ENCODE measurements at places on chromosomes 16 and 17.

DNA sequence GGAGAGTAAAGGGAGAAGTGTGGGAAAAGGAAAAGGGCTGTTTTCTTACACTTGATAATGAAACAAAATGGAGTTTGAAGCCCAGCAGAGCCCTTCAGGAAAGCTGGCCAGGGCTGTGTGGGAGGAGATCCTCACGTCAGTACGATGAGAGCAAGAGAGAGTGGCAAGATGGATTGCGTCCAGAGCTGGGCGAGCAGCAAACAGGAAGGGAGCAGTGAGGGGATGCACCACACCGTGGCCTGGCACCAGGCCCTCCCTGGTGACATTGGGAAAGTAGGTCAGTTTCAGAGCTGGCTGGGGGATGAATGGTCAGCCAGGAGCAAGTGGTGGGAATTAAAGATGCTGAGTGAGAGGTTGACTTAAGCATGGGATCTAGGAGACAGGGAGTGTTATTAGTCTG lies 273.6 kb downstream of the GRIN2A start:
- no peak for DNase-seq

GRCh38 chr17:64455993-64456885 lies 7.3 kb downstream of the MILR1 start:
- no peak for DNase-seq

DNA sequence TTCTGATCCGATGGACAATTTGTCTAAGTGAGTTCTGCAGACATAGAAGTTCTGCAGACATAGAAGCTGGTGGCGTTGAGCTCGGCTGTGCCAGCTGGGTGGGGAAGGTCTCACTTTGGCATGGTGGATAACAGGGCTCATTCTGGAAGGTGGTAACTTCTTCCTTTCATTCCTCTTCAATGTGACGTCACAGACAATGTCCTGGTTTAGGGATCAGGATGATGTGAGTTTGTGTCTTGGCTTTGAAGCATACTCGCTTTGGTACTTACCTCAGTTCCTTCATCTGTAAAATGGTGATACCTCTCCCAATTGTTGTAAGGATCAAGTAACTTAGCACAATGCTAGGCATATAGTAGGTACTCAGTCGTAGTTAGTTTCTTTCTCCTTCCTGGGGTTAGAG lies 408.8 kb upstream of the ASIC2 start:
- DNase-seq: no peak

- DNase-seq: no peak
Measured at GRCh38 chr17:9865586-9865985, 39.5 kb downstream of the RCVRN start.

GRCh38 chr17:77801545-77802332 lies 156.8 kb upstream of the TNRC6C start:
- no peak for DNase-seq

DNA sequence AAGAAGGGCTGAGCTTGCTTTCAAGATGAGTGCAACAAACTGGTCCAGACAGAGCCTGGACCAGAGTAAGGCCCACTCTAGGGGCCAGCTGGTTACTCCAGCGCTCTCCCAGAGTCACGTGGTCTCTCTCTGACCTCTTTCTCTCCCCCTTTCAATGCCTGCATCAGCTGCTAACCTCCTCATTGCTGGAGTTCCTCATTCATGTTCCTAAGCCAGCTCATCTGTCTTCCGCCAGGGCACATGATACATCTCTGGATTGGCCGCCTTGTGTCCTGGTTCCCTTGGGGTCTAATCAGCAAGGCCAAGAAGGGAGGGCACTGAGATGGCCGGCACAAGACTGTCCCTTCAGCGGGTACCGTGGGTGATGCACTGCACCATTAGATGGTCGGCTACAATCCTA lies 26.9 kb upstream of the ZFP90 start:
- DNase-seq: no peak

GRCh38 chr17:72107100-72107499 lies 13.7 kb upstream of the SOX9 start:
- no peak for DNase-seq

GRCh38 chr16:59604354-59604753 lies 870.2 kb upstream of the GOT2 start:
- DNase-seq: no peak

DNA sequence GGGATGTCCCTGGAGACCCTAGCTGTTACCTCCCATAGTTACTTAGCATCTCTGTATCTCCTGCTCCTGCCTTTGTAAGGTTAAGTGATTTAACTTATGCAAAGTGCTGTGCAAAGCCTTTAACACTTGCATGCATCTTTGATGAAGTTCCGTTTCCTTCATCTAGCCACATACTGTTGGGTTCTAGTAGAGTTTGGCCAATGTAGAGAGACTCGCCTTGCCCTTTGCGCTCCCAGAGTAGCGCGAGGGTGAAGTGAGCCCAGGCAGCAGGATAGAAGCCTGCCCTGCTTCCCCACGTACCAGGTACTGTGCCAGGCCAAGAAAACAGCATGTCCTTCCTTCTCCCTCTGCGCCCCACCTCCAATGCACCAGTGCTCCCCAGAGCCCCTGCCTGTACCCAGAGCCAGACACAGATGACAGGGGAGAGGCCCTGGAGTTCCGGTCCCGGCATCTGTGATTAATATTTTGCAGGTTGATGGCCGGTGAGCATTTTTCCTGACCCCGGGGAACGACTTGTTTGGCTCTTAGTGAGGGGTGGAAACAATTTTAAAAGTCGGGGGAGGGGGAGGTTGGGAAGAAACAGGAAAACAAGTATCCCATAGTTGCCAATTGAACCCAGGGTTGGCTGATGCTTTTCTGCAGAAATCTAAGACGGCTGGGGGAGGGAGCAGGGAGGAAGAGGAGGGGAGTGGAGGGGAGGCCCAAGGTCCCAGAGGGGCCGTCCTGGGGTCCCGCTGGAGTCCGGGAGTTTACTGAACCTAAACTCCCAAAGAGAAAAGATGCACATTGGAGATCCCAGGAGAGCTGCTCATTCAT lies 13.1 kb upstream of the CDC42EP4 start:
- no peak for DNase-seq

DNA sequence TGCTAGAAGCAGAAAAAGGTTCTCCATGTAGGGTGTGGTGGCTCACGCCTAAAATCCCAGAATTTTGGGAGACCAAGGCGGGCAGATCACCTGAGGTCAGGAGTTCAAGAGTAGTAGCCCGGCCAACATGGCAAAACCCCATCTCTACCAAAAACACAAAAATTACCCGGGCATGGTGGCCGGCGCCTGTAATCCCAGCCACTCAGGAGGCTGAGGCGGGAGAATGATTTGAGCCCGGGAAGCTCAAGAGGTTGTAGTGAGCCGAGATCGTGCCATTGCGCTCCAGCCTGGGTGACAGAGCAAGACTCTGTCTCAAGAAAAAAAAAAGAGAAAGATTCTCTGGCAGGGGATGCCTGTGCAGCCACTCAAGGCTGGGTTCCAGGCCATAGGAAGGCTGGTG lies 54.2 kb downstream of the PITPNM3 start:
- no peak for DNase-seq

GRCh38 chr16:48106446-48106845 lies 49.3 kb downstream of the ABCC12 start:
- DNase-seq: no peak

DNA sequence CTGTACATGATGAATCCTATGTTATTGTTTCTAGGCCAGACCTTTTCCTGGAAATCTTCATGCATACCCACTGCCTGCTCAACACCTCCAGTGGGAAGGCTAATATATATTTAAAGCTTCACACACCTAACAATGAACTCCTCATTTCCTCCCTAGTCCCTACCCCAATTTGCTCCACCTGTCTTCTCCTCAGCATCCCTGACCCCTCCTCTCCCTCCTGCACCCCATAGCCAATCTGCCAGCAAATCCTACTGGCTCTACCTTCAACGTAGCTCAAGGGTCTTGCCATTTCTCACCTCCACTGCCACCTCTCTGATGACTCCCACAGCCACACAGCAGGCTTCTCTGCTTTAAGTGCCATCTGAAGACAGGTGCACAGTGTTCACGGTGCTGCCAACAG lies 215.6 kb upstream of the WSB1 start:
- DNase-seq: no peak

GRCh38 chr16:80940069-80940856 lies 66.4 kb downstream of the CMC2 start:
- DNase-seq: no peak

DNA sequence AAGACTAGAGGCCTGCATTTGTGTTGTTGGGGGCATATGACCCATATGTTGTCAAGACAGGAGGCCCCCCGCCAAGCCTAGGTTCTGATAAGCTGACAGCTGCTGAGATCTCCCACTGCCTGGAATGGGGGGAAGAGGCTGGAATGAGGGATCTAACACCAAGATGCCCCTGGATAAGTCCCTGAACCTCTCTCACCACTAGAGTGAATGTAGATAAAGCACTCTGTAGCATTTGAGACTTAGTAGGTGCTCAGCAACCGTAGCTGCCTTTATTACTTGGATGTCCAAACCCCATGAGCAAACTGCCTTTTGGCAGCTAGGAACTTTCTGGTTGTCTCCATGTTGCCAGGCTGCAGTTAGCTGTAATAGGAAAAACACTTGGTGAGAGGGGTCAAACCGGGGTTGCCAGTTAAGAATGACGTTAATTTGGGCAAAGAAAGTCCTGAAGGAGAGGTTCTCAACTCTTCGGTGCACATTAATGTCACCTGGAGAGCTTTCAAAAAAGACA lies 4.4 kb upstream of the RASL10B start:
- DNase-seq: no peak

DNA sequence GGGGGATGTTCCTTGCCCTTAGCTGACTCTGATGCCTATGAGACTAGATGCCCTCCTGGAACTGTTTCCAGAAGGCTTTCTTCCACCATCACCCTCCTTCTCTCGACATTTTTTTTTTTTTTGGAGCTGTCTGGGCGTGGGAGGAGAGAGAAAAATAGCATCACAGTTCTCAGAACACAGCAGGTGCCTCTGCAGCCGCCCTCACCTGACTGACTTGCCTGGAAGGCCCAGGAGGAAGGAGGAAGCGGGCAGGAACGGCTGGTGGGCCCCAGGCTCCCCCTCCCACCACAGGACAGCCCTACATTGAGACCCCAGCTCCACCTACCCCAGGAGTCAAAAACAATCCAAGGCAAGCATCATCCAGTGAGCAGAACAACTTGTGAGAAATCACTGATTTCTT lies 20.3 kb upstream of the CACNG5 start:
- no peak for DNase-seq

DNA sequence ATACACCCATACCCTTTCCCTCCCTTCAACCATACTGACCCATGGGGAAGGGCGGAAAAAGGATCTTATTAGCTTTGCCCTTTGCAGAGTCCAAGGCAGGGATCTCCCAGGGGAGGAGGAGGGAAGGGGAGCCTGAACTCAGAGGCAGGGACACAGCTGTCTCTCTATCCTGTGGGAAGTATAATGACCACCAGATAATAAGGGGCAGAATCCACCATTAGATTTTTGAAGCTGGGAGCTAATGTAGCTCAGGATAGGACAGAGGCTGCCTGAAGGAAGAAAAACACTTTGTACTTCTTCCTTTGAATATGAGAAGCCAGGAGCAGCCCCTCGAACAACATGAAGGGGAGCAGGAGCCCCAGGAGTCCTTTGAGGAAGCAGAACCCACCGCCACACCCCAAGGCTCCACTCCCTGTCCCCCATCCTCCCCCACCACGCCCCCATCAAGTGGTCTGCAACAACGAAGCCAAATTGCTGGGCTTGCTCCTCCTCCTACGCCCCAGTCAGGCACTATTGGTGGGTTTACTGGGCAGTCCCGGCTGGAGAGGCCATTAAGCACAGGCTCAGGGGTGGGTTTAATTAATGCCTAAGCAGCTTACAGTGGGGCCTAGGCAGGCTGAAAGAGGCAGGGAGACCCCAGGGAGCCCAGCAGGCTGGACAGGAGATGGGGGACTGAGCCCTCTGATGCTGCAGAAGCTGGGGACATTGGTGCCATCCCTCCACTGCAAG lies 5.3 kb downstream of the MPP2 start:
- DNase-seq: no peak

DNA sequence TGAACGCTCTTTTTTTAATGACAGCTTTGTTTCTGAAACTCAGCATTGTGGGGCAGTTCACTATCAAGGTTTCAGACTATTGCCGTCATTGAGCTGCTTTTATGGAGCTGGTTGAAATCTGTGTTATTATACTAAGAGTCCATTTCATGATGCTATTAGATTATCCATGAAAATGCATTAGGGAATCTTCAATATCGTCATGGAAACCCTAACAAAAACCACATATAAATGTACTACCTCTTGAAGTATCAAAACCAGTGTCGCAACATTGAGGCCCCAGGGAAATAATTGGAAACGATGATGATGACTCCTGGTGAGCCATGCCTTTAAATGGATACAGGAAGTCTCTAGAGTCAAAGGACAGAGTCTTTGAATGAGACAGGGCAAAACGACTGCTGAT lies 231.6 kb upstream of the CPHXL start:
- no peak for DNase-seq

GRCh38 chr17:61221597-61222471 lies 177.8 kb upstream of the TBX2 start:
- DNase-seq: no peak

- DNase-seq: no peak
Measured at GRCh38 chr17:70499067-70499786, 329.9 kb downstream of the KCNJ2 start.

GRCh38 chr16:27795992-27796614 lies 246.2 kb downstream of the KATNIP start:
- no peak for DNase-seq

DNA sequence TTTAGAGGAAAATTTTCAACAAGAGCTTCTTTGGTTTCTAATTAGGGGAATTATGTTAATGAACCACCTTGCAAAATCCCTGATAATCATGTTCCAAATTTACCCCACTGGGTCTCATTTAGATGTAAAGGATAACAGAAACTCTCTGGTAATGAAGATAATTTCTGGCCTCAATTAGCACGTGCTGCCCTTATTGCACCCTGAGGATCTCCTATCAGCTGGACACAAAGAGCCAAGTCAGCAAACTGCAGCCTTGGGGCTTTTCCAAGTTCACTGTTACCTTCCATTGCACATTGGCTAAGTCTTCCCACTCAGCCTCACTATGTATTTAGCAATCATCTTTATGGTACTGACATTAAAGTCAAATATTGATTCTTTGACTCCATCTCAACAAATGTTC lies 78.1 kb downstream of the GP2 start:
- no peak for DNase-seq

DNA sequence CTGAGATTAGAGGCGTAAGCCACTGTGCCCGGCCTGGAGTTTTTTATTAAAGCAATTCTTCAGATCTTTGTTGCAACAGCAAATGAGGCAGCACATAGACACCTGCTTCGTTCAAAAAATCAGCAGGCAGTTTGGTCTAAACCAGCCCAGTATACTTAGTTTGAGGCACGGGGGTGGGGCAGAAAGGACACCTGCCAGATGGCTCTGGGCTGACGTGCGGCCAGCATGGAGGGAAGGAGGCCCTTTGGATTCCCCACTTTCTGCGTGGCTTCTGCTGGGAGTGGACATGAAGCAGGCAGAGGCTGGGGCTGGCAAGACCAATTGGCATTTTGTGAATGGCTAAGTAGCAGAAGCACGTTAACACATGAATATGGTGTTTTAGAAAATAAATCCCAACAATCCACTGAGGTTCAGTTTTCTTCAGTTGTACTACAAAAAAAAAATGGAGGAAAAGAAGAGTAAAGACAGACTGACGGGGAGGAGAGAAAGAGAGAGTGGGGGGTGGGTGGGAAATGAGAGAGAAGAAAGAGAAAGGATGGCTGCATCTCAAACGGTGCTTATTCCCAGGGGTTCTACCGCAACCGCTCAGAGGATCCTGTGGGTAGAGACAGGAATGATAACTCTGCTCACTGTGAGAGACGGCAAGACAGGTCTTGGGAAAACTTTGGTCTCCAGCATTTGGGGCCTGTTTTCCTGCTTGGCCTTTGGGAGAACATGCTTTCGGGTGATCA lies 16.3 kb downstream of the C16orf46 start:
- DNase-seq: no peak

- no peak for DNase-seq
Measured at GRCh38 chr16:50685462-50686063, 4.5 kb upstream of the SNX20 start.
